ENCODE measurements at places on chromosomes 6 and 20.

DNA sequence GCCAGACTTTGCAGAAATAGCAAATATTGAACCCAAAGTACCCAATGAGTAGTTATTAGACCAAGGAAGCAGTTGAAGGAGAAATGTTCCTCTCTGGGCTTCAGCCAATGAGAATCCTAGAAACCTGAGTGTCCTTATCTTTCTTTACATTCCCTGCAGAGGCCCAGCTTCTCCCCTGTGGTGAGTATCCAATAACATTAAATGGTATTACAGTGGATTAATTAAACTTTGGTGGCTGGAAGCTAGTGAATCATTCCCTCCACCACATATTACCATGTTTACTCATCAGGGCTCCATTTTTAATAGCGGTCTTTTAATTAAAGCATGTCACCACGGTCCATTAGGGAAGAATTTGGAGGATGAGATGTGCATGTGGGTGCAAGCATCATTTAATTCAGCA is 74.0 kb downstream of the UNC5CL start:
- DNase-seq, result no peak

GRCh38 chr6:32108094-32108627 is 977 bp downstream of the TNXB start:
- DNase-seq, result no peak

GRCh38 chr6:151723152-151723551 is 84.3 kb upstream of the ESR1 start:
- no peak for DNase-seq

DNA sequence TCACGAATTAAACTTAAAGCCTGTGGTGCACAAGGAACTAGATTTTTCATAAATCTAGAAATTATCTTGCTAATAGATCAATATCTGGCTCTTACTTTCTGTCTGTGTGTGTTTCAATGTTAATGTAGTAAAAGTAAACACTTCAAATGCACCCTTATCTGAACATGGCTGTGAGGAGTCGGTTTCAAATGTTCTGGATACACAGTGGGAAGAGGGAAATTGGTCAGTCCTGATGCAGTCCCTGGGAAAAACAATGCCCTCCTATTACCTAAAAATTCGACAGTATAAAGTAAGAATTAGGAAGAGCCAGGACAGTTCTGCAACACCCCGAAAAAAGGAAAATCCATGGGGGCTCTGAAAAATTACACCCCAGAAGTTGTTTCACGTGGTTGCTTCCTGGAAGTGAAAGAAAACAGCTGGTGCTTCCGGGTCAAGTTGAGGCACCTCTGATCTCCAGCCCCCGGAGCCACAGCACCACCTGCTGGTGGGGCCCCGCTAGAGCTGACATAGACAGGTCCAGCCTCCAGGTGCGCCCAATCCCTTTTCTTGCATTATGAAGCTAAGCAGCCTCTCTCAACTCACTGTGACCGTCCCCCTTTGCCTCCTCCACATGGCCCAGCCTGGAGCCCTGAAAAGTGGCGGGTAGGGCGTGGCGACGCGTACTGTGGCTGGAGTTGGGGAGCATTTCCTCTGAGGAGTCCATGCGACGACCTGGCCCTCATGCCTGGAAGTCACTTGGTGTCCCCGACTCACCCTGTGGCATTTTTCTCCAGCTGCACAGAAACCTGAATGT is 8.3 kb downstream of the SEMG2 start:
- DNase-seq, result no peak

- DNase-seq, result no peak
Observed at GRCh38 chr6:163338671-163339405, 75.7 kb upstream of the QKI start.

Measured in activated T-cell treated with anti-CD3 and anti-CD28 coated beads for 1 hour (primary cell).